ENCODE measurements at places on chromosomes 12 and 14.
A peak's percentile ranks its signal among the peaks of the same experiment; 100 is the strongest.

GRCh38 chr12:40980427-40980961 is 207.6 kb upstream of the PDZRN4 start:
- peak; percentile 53 for DNase-seq

DNA sequence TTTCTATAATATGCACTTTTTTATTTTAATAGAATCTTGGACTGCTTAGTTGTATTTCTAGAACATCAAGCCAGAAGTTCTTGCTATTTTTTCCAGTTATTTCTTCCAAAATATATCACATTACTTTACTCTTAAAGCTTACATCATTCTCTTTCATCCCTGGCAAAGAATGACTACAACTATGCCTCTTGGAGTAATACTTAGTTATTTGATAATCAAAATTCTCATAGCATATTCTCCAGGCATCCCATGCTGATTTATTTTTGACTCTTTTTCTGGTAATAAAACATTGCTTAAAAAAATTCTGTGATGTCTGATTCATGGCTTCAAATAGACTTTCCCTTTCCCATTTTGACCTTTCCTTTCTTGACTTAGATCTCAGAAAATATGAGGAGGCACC is 118.7 kb upstream of the TSPAN8 start:
- no peak for DNase-seq

- DNase-seq = no peak
These were observed 5.5 kb upstream of the ZNF740 start for GRCh38 chr12:53174881-53175491.

GRCh38 chr12:50685641-50686040 is 78.3 kb upstream of the ATF1 start:
- DNase-seq = no peak

DNA sequence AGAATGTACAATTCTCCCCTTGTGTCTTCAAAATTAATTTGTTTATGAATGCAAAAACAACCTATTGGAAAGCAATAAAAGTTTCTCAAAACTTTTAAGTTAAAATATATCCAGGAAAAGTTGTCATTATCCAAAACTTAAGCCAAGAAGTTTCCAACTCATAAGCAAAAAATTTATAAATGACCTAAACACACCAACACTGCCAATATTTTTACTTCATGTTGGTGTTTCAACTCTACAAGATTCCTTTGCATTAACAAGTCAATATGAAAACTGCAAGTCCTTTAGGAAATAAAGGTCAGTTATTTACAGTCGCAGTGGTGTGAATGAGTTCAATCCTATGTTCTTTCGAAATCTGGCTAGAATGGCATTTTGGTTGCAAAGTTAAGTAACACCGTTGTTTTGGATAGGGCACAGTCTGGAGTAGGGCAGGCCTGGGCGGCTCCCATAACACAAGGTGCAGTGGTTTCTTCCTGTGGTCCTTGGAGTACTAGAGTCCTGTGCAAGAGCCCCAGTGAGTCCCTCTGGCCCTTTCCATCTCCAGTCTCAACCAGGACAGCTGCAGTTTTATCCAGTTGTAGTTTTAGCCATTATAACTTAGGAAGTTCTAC is 151.4 kb downstream of the MED13L start:
- DNase-seq = no peak

GRCh38 chr12:24500831-24501230 is 448.1 kb downstream of the BCAT1 start:
- peak; percentile 53 for DNase-seq

GRCh38 chr12:6539707-6540134 is 5.4 kb downstream of the GAPDH start:
- DNase-seq = no peak

DNA sequence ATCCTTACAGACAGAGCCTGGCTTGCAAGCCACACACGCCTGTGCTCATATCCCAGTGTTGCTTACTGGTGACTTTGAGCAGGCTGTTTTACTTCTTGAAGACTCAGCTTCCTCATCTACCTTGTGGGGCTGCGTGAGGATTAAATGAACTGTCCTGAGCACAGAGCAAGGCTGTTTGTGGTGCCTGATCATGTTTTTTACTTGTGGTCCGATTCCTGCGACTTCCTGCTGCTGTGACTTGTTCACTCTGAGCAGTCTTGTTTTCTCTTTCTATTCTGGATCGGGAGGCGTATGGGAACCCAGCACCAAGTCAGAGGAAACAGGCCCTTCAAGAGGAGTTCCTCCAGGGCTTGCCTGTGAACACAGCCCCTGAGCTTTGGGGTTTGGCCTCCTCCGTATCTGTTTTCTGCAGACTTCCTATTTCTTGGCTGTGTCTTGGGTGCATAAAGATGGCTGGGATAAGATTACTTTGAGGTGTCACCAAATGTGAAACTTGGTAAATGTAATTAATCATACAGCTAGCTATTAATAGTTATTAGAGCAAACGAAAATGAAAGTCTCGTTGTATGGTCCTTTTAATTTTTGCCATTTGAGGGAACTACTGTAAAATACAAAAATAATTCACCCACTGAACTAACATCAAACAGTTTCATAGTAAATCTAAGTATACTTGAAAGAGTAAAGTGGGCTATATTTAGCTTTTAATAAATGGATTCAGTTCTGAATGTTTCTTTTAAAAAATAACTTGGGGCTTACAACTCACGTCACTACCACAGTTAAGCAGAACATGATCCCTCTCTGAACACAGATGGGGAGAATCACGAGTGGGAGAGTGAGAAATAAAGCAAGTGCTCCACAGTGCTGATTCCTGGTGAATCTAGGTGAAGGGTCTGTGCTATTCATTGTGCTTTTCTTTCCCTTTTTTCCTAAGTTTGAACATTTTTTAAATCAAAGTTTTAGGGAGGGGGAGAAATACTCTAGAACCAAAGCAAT is 251.5 kb downstream of the FOXN3 start:
- no peak for DNase-seq

DNA sequence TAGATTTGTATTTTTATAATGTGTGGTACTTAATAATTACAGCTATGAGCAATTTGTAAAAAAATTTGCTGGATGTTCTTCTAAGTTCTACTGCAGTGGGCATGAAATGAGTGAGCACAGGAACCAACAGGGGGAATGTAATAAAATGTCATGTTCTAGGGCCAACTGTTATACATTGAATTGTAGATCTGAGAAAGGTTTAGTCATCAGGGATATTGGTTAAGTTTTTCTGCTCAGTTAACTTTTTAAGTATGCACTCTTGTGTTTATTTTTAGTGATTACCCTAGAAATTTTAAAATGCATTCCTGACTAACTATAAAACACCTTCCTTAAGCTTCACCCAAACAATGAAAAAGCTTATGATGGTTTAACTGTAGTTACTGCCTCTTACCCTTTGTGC is 101.8 kb downstream of the CAND1 start:
- DNase-seq = no peak

DNA sequence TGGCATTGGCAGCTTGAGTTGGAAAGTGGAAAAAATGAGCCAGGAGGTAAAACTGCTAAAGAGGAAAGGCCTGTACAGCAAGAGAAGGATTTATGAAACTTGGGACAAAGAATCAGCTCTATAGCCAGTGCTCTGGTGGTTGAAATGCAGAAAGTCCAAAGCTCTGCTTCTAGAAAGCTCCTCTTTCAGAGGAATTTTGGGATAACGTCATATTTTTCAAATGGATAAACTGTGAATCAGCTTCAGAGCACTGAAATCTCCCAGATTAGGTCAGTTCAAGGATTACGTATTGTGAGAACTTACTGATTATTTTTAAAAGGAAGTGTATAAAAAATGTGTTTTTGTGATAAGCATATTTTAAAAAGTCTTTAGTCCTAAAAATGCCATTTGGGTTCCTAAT is 203.1 kb upstream of the CNOT2 start:
- peak; percentile 5 for DNase-seq

DNA sequence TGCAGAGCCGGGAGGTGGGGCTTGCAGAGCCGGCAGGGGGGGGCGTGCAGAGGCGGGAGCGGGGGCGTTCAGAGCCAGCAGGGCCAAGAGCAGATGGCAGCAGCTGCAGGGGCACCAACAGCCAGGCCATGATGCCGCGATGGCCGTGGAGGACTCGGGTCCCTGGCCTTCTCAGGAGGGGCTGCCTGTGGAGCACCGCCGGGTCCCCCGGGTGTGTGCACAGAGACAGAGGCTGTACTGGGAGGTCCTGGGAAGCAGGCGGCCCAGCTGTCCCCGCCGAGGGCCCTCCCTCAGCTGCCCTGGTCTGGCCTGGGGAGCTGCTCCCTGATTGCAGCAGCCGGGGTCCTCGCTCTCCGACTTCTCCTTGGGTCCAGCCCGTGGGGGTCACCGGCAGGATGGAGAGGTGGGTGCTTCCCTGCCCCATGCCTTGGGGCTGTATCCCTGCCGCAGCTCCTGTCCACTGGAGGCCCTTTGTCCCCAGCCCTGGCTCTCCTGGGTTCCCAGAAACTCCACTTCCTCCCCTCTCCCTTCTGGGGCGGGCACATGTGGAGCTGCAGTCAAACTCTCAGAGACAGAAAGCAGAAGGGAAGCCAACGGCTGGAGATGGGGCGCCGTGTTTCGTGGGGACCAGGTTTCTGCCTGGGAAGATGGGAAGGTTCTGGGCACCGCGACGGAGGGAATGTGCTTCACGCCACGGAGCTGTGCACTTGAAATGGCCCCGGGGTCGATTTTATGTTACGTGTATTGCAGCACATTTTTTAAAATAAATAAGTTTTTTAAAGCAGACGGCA is 75.8 kb upstream of the GALNT9 start:
- DNase-seq = no peak

GRCh38 chr12:69570000-69570516 is 15.2 kb upstream of the CCT2 start:
- peak; percentile 34 for DNase-seq

DNA sequence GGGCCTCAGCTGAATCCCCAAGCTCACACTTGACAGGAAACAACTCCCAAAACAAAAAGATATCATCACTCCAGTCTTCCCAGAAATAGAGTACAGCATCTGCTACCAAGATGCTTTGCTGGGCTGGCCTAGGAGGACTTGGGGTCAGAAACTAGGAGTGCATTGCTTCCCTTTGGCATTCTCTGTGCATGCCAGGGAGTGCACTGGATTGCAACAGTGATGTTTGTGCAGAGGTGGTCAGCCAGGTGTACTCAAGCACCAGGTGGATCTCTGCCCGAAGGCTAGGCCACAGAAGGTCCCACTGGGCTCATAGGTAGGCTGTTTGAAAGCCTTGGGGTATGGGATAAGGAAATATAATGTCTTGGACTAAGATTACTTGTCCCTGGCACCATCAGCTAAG is 51.1 kb downstream of the RAB35 start:
- no peak for DNase-seq

GRCh38 chr14:96264853-96265252 is 8.8 kb downstream of the BDKRB1 start:
- DNase-seq = no peak

GRCh38 chr14:55388160-55388559 is 23.5 kb downstream of the ATG14 start:
- peak; percentile 51 for DNase-seq

GRCh38 chr12:116200812-116201211 is 76.7 kb downstream of the MED13L start:
- peak; percentile 40 for DNase-seq

DNA sequence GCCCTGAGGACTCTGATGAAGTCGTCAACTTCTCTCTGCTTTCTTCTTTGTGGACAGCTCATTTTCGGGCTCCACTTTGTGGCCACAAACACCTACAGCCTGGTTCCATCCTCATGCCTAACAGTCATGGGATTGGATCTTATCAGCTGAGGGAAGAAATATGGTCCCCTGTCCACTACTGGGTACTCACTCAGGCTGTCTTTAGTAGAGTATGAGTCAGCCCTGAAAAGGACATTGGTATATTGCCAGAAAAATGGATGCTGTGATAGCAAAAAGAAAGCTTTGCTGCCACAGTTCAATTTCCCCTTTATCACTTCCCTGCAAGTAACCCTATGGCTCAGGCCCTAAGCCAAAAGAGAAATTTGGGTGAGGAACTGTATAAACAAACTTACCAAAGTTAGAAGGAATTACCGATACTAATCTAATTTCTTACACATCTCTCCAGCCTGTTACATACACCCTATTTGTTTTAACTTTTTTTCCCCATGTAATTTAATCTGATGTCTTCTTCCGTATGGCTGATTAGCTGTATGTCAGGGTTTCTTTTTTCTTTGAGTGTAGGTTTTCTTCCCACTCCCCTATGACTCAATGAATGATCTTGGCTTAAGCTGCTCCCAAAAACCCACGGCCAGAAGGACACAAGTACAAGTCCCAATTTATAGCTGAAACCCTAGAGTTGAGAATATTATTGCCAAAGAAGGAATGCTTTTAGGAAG is 29.1 kb downstream of the MTHFD1 start:
- peak; percentile 26 for DNase-seq

DNA sequence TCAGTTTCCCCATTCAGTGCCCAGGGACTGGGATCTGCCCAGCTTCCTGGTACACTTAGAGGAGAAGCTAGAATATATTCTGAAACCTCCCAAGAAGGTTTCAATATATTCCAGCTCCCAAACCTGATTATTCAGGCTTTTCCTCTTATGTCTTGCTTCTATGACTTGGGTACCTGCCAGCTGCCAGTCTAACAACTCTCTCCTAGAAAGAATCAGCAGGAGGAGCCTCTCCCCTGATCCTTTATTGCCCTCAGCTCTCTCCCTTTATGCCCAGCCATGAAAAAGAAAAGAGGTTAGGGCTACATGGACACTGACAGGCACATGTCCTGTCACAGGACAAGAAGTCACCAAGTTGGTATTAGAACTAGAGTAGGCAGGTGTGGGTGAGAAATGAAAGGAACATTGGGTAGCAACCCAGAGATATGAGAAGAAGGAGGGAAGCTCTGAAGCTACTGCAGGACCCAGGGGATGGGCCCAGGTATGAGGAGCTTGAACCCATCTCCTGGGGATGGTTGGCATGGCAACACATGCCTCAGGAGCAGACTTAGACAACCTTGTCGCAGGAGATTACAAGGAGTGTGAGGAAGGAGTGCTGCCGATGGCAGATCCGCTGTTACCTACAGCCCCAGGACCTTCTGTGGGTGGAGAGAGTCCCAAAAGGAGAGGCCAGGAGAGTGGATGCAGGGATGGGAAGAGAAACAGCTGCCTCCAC is 2.0 kb upstream of the CACNB3 start:
- DNase-seq = no peak

DNA sequence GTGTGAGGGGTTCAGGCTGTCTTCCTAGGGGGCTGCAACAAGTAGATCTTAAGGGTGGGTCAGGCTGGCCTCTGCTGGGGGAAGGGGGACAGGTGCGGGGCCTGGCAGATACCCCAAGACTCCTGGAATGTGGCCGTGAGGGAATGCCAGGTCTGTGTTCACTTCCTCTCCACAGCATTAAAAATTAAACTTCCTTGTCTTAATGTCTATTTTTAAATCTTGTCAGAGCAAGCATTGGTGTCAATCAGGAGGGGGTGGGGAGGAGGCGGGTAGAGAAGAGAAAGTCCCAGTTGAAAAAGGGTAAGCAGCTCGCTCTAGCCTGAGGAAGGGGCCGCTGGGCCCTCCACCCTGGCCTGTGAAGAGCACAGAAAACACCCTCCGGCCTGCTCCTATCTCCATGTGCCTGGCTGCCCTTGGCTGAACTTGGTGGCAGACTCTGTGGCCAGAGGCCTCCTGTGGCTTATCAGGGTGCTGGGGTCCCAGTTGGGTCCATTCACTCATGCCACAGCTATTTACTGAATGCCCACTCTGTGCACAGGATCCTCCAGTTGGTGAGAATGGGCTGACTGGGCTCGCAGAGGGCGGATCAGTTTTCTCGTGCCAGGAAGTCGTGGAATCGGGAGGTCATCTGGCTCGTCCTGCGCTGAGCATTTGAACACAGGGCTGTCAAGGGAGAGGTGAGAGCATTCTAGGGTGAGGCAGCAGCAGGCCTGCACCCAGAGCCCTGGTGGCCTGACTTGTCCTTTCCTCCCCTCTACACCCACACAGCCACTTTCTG is 128.8 kb downstream of the TSPAN9 start:
- no peak for DNase-seq

All from astrocyte of the spinal cord (primary cell).